ENCODE measurements at places on chromosomes 11 and 22.

DNA sequence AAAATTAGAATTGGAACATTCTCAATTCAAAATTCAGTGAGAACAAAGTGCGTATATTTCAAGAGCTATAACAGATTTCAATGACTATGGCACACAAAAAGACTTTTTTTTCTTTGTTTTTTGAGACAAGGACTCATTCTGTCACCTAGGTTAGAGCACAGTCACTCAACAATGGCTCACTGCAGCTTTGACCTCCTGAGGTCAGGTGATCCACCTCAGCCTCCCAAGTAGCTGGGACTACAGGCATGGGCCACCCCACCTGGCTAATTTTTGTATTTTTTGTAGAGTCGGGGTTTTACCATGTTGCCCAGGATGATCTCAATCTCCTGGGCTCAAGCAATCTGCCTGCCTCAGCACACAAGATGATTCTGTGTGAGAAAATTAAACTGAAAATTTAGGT, 51.5 kb downstream of the PIK3C2A start:
- no peak for DNase-seq

DNA sequence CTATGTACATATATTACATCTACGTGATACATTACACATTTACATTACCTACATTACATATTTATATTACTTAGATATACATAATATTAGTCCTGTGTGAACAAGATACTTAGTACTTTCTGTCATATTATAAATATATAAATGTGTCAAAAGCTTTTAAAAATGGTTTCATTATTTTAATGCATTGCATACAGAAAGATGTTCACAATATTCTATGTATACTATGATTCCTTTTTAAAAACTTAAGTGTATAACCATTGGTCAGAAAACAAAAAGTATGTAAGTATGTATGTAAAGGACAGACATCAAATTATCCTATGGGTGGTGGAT, 647 bp upstream of the ZW10 start:
- no peak for DNase-seq

GRCh38 chr11:63639199-63639832, 25.1 kb upstream of the PLAAT3 start:
- no peak for DNase-seq

- no peak for DNase-seq
These were observed 2.5 kb downstream of the TSPO start for GRCh38 chr22:43153899-43154298.

All from stimulated activated CD4-positive, alpha-beta T cell treated with anti-CD3 and anti-CD28 coated beads, TNF-alpha, amount 100 ng/mL, for 48 hours (primary cell).